NCI-H510A (cell line): ENCODE measurements at places on chromosomes 6 and 20.

- no peak for DNase-seq
Measured at GRCh38 chr6:66896415-66896814, 1189.4 kb upstream of the EYS start.

GRCh38 chr20:43680981-43681380, 14.1 kb downstream of the MYBL2 start:
- DNase-seq, result no peak

GRCh38 chr6:6004390-6004995, 2.2 kb downstream of the NRN1 start:
- no peak for DNase-seq

DNA sequence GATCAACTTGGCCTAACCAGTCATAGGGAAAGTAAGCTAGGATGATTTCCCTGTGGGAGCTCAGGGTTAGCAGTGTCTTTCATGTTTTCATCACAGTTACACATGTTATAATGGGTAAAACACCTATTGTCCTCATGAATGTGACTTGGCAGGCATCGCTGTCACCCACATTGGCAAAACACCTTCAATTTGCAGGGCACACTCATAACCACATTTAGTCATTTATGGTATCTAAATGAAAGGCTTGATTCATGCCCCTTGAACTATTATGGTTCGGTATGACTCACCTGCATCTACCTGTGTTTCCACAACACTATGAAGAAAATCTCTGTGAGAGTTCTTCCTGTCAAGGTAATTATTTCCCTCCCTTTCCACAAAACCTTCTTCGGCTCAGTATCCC, 49.2 kb downstream of the FRK start:
- no peak for DNase-seq

- DNase-seq, result no peak
Measured at GRCh38 chr6:120805276-120805675, 529.0 kb downstream of the TBC1D32 start.

DNA sequence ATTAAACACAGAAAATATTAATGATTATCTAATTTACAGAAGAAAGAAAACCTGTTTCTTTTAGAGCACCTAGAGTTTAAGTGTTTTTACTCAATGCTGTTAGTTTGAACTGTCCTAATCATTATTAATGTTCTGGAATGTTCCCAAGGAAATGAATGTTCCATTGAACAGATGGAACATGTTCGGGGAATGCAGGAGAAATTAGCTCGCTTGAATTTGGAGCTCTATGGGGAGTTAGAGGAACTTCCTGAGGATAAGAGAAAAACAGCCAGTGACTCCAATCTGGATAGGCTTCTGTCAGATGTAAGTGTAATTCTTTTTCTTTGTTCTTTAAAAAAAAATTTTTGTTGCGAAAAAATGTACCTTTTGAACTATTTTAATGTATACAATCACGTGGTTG, 10.8 kb upstream of the ECT2L start:
- DNase-seq, result no peak

DNA sequence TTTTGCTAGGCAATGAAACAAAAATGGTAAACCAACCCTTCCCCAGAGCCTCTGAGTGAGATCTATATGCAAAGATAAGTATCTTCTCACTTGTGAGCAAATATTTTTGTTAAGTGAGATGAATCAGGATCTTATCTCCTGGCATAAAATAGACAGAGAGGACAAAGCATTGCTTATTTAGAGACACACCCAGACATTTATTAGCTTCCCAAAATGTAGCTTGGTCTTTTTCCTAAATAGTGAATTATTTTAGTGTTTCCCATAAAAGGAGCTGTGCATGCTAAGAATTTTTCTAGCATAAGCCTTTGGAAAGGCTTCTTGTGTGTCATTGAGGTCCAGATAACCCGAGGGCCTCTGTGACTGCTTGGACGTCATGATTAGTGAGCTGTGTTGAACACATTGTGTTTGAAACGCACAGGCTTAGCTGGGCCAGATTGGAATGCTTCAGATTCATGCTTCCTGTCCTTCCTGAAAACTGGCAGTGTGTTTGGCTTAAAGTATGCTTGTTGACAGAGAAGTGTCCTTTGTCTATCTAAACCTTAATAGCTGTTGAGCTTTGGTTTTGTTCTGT, 16.5 kb downstream of the MTHFD1L start:
- DNase-seq, result no peak

GRCh38 chr6:157645201-157645795, 177.7 kb upstream of the SNX9 start:
- DNase-seq, result no peak

GRCh38 chr6:168020242-168020641, 22.8 kb downstream of the KIF25 start:
- DNase-seq, result no peak

- DNase-seq, result no peak
Measured at GRCh38 chr6:36955671-36956445, 1.3 kb downstream of the PI16 start.

- DNase-seq, result no peak
Measured at GRCh38 chr20:33629533-33629932, 32.6 kb upstream of the C20orf144 start.

DNA sequence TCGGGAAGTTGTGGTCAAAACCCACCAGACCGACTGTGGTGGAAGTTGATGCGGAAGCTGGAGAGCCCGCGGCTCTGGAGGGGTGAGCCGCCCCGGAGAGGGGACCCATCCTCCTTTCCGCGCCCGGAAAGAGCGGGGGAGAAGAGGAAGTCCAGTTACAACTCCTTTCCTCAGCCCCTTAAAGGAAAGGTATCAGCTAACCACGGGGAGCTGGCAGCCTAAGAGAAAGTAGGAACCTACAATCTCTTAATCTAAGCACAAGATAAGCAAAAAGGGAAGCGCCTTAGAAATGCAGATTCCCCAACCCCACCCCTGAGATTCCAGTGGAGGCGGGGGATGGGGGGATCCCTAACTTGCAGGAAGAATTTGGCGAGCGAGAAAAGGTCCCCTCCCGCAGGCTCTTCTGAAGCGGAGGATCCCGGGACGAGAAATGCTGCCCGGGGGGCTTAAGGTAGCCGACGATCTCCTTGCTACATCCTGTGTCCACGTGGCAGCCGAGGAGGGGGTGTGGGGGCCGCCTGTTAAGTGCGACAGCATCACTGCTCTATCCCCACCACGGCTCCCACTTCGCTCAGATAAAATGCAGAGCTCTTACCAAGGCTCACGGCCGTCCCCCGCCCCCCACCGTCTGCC, 87.5 kb downstream of the ZFP64 start:
- no peak for DNase-seq
